ENCODE measurements at places on chromosomes 7 and 10. TPM values are rescaled to one million over a fixed set of nuclear protein-coding genes. Genes with fewer than 3 reads are reported as not detected.

Gene TRIL
- total RNA-seq, result 1.5 TPM

DNA sequence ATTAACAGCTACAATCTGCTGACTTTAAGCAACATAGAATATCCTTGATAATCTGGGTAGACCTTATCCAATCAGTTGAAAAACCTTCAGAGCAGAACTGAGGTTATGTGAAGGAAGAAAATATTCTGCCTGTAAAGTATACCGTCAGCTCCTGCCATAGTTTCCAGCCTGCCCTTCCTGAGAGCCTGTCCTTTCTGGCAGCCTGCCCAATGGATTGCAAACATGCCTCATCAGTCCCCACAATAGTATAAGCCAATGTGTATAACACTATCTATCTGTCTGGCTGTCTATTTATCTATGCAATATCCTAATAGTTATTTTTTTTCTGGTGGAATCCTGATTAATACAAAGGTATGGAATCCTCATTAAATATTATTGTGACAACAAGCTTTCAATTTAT lies 489.2 kb upstream of the KCND2 start:
- no peak overlapping the region for H3K4me3 ChIP-seq
- DNase-seq, result no peak
- no peaks in the 10 kb centered on the region for H3K4me1 ChIP-seq

DNA sequence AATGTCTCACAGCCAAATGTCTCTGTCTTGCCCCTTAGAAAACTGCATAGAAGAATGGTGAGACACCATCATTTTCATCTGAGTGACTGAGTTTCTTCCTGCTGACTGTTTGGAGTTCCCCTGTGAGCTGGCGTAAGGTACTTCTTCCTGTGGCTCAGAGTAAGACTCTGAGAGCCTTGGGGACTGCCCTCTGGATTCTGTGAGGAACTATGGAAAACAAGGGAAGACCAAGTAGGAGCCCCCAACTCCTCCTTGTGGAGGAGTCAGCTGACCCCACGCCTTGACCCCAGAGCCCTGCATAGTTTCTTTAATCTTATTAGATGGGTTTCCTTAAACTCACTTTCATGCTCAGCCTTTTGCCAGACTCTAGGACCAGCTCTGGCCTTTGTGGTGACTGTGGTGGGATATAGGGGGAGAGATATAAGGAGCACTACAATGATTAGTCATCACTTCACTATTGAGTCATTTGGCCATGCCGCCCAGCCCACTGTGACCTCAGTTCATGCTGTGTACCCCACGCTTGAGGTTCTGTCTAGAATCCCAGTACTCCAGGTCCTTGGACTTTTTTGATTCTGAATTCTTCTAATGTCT lies 51.8 kb upstream of the FAM133B start:
- DNase-seq, result no peak
- no peaks in the 10 kb centered on the region for H3K27me3 ChIP-seq
- H3K4me3 ChIP-seq, result no peak overlapping the region

- H3K27me3 ChIP-seq, result no peaks in the 10 kb centered on the region
- no peaks in the 10 kb centered on the region for H3K36me3 ChIP-seq
- no peak overlapping the region for H3K4me3 ChIP-seq
These were observed 227.2 kb upstream of the FAM3C start for GRCh38 chr7:121623130-121623872.

DNA sequence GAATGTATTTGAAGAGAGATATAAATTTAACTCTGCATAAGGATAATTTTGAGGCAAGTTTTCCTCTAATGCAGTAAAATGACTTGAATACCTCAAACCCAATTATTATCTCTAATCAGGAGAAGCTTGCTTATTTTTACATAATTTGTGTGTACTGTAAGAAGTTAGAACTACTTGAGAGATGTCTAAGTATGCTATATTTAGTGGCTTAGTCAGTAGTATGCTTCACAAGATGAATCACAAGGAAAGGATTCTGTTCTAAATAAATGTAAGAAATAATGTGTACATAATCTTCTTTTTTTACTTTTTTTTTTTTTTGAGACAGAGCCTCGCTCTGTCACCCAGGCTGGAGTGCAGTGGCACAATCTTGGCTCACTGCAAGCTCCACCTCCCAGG lies 13.7 kb downstream of the PHTF2 start:
- peaks cover 25% of the 10 kb centered on the region for H3K4me1 ChIP-seq
- H3K36me3 ChIP-seq, result no peaks in the 10 kb centered on the region
- no peak for DNase-seq

Gene COBL
- total RNA-seq, result 139 TPM

DNA sequence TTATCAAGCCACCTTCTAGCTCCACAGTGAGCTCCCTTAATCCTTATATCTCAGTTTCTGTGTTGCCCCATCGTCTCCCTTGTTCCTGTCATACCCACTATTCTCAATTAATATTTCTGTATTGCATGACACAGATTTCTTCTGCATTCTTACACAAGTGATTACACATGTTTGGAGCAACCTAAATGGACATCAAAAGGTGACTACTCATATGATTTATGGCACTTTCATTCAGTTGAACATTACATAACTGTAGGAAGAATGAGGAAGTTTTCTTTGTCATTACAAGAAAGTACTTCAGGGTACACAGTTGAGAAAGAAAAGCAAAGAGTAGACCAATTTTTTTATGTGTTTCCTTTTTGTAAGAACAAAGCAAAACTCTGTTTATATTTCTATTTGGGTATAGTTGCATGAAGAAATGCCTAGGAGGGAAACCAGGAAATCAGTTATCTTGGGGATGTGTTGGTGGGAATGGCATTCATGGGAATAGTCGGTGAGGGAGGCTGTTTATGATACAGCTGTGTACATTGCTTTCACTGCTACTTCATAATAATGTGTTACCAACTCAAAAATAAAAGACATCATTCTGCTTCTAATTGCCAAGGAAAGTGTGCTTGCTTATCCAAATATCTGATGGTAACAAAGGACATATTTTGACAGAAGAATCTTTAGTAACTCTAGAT lies 23.6 kb upstream of the PRSS37 start:
- no peaks in the 10 kb centered on the region for H3K36me3 ChIP-seq
- H3K27ac ChIP-seq, result no peak overlapping the region
- H3K27me3 ChIP-seq, result no peaks in the 10 kb centered on the region
- no peak overlapping the region for H3K4me3 ChIP-seq
- no peaks in the 10 kb centered on the region for H3K4me1 ChIP-seq

DNA sequence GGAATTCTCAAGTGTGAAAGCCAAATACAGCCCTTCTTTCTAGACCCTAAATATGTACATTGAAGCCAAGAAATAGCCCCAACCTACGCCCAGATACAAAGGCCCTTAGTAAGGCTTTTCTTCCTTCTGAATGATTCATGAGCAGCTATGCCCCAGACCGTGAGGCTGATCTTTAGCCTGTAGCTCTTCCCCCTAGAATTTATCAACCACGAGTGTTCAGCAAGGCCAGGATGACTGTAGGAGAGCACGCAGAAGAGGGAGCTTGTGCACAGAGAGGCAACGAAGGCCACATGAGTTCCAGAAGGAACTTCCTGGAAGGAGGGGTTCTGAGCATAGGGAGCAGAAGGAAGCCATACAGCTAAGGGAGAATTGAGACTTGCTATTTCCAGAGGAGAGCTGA lies 53.0 kb upstream of the HABP2 start:
- H3K36me3 ChIP-seq, result no peaks in the 10 kb centered on the region
- peaks cover 5% of the 10 kb centered on the region for H3K27me3 ChIP-seq
- no peak for DNase-seq
- H3K4me3 ChIP-seq, result no peak overlapping the region
- no peaks in the 10 kb centered on the region for H3K4me1 ChIP-seq

Gene FAM25C
- not detected for total RNA-seq

Gene IFRD1
- 60.3 TPM for total RNA-seq

Gene TMEM229A
- not detected for total RNA-seq

DNA sequence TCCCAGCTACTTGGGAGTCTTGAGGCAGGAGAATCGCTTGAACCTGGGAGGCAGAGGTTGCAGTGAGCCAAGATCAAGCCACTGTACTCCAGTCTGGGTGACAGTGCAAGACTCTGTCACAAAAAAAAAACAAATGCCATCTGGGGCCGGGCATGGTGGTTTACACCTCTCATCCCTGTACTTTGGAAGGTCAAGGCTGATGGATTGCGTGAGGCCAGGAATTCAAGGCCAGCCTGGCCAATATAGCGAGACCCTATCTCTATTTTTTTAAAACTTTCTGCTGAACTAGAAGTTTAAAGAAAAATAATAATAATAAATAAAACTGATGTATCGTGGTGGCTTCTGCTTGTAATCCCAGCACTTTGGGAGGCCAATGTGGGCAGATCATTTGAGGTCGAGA lies 15.7 kb upstream of the RNF216 start:
- no peak overlapping the region for H3K4me3 ChIP-seq
- peaks cover 4% of the 10 kb centered on the region for H3K27me3 ChIP-seq
- DNase-seq, result no peak
- no peaks in the 10 kb centered on the region for H3K36me3 ChIP-seq
- H3K4me1 ChIP-seq, result no peaks in the 10 kb centered on the region

Gene PDAP1
- 131 TPM for total RNA-seq

- no peaks in the 10 kb centered on the region for H3K4me1 ChIP-seq
- H3K27ac ChIP-seq, result no peak overlapping the region
- no peak overlapping the region for H3K4me3 ChIP-seq
- no peak for DNase-seq
- H3K36me3 ChIP-seq, result peaks cover 83% of the 10 kb centered on the region
These were observed 68.7 kb downstream of the GTF2IRD1 start for GRCh38 chr7:74522281-74522905.

Gene PNLIPRP3
- total RNA-seq, result not detected

DNA sequence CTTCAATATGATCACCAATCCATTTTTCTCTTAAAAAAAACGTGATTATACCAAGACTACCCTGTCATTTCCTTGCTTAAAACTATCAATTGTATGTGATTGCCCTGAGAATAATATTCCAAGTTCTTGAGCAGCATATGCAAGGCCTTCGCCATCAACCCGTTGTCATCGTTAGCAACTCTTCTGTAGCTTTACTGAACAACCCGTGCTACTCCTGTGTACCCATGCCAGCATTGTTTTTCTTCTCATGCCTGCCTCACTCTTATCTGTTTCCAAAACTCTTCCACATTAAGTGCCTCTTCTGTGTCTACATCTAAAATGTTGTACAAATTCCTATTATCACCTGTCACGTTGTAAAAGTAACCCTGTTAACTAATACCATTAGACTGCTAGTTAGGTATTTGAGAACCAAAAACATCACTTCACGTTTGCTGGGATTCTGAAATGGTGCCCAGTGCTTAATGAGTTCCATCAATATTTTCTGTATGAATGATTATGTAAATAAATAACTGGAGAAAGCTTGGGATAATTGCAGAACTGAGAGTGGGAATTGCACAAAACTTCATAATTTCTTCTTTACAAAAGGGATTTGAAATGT lies 10.5 kb downstream of the CAV2 start:
- H3K4me1 ChIP-seq, result no peaks in the 10 kb centered on the region
- H3K4me3 ChIP-seq, result no peak overlapping the region
- no peak overlapping the region for H3K27ac ChIP-seq
- H3K36me3 ChIP-seq, result no peaks in the 10 kb centered on the region

Gene NXPH1
- total RNA-seq, result not detected

- no peaks in the 10 kb centered on the region for H3K4me1 ChIP-seq
- H3K27me3 ChIP-seq, result no peaks in the 10 kb centered on the region
- no peak for DNase-seq
- H3K4me3 ChIP-seq, result no peak overlapping the region
- no peaks in the 10 kb centered on the region for H3K36me3 ChIP-seq
These were observed 394.8 kb upstream of the IGFBP3 start for GRCh38 chr7:46315891-46316290.

Gene GPR15LG
- total RNA-seq, result not detected

DNA sequence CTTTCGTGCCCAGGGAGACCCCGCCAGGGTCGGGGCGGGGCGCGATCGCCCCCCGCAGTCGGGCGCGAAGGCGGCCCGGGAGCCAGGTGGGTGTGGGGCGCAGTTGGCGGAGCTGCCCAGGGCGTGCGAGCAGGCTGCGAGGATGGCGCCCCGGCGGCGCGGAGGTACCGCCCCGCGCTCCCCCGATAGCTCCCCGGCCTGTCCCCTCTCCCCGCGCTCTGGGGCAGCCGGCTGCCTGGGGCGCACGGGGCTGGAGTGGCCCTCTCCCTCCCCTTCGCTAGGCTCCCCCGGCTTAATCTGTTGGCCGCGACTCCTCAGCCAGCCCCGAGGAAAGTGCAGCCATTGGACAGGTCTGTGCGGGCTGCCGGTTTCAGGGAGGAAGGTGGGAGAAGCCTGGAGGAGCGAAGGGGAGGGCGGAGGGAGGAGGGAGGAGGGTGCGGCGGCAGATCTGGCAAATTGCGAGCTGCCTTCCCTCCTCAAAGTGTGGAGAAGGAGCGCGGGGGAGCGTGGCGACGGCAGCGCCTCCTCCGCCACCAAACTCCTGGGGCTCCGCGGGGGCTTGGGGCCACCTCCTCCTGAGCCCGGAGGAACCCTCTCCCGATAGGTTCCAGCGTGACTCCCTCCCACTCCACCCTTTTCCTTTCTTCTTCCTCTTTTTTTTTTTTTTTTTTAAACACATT lies 361 bp upstream of the PLXDC2 start:
- H3K4me3 ChIP-seq, result peak overlapping the region; percentile 83
- no peaks in the 10 kb centered on the region for H3K36me3 ChIP-seq
- peak overlapping the region; percentile 76 for H3K27ac ChIP-seq
- DNase-seq, result peak; percentile 78
- no peaks in the 10 kb centered on the region for H3K27me3 ChIP-seq

Gene LOXL4
- 5.7 TPM for total RNA-seq

DNA sequence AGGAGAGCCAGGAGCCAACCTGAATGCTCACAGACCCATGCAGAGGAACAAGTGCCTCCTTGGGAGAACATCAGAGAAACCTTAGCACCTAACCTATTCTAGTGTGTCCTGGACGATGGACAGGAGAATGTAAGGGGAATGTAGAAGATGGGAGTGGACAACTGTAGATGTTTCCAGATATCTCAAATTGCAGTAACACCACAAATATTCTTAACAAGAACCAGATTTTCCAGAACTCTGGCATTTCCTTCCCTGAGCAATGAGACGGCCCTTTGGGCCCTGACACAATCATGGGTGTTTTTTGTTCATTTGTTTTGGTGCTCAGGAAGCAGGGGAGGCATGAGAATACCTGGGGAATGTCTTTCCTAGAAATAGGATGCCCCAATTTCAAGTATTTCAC lies 196.1 kb upstream of the PRSS1 start:
- no peaks in the 10 kb centered on the region for H3K27me3 ChIP-seq
- no peak overlapping the region for H3K4me3 ChIP-seq
- no peak overlapping the region for H3K27ac ChIP-seq
- no peaks in the 10 kb centered on the region for H3K36me3 ChIP-seq

- H3K27me3 ChIP-seq, result peaks cover 24% of the 10 kb centered on the region
- no peak for DNase-seq
- no peak overlapping the region for H3K27ac ChIP-seq
These were observed 12.7 kb downstream of the IKZF1 start for GRCh38 chr7:50317221-50317678.

Gene RTKN2
- 0.09 TPM for total RNA-seq

DNA sequence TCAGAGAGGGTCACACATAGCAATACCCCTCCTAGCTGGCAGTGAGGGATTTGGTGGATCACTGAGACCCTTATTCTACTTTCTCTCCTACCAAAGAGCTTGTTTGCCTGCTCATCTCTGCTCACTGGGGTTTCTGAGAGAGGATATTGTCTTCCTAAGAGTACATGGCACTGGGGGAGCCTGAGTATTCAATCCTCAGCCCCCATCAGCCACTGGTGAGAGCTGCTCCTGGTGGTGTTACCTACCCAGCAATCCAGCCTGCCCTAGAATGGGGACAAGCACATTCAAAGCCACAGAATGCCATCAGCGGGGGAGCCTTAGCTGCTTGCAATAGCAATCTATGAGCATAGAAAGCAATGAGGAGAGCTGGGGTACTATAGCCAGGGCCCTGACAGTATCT lies 281.1 kb downstream of the WDR11 start:
- H3K4me1 ChIP-seq, result no peaks in the 10 kb centered on the region
- no peak for DNase-seq
- H3K27ac ChIP-seq, result no peak overlapping the region
- H3K4me3 ChIP-seq, result no peak overlapping the region
- no peaks in the 10 kb centered on the region for H3K36me3 ChIP-seq
- H3K27me3 ChIP-seq, result no peaks in the 10 kb centered on the region
